ENCODE measurements at places on chromosomes 3 and 15. TPM values are rescaled to one million over a fixed set of nuclear protein-coding genes. Genes with fewer than 3 reads are reported as not detected.

The HRG gene
- total RNA-seq = not detected

The ZPLD1 gene
- total RNA-seq = not detected

DNA sequence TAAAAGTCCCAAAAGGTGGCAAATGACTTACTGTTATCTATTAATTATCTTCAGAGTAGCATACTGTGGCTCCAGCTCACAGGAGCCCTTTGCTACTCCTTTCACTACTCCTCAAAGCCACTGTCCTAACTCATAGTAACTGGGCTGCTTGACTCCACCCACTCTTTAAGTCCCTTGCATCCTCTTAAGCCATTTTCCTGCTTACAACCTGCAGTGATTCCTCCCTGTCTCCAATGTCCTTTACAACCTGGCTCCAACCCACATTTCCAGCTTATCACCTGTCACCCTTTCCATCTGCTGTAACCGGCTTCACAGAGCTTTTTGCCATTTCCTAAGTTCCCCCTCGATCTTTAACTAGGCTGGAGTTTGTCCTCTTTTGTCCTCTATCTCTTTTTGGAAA, 388.1 kb downstream of the FGF12 start:
- DNase-seq = no peak

The UACA gene
- 0.56 TPM for total RNA-seq

DNA sequence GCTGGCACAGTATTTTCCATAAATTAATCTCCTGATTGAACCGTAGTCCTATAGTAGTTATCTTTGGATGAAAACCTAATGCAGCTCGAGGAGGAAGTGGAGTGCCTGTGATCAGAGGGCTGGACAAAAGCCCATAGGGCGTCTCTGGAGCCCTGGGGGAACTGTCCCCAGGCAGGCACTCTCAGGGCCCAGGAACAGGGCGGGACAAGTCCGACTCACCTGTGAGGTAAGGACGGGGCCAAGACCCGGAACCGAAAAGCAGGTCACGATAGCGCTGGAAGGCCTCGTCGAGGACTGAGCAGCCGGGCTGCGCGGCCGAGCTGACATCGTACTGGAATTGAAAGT, 341 bp downstream of the HEXA start:
- DNase-seq = no peak

- DNase-seq = no peak
These were observed 643 bp downstream of the MYO5A start for GRCh38 chr15:52527911-52528563.

GRCh38 chr3:39141171-39141995, 12.0 kb downstream of the CSRNP1 start:
- no peak for DNase-seq

DNA sequence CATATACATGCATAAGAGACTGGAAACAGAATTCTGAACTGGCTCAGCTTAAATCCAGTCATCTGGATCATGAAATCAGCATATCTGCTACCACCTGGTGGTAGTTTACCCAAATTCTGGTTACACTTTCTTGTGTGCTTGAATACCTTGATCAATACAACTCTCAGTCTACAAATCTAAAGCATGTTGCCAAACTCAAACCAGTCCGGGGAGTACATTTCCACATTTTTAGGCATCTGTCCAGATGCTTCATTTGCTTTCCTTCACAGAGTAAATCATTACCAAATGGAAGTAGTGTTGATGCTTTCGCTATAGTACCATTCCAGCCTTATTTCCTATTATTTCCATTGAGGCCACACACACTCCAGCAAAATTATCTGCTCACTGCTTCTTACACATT, 126.4 kb downstream of the P2RY1 start:
- DNase-seq = no peak

DNA sequence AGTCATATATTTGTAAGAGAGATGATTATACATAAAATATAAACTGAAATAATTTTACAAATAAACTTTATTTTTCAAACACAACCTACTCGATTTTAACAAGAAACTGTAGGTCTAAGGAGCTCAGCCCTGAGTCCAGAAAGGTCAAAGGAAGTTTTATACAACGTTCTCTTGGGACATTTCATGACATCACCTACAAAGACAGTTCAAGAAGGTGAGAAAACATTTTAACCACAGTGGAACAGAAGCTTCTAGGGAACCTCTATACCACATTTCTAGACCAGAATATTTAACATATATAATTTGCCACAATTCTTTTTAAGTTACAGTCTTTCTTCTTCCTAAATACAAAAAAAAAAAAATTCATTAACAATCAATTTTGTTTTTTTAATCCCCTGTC, 40.1 kb downstream of the CBLB start:
- no peak for DNase-seq

GRCh38 chr3:12931273-12931905, 90.0 kb upstream of the RPL32 start:
- no peak for DNase-seq

GRCh38 chr3:119518026-119518425, 19.7 kb downstream of the TIMMDC1 start:
- DNase-seq = no peak

GRCh38 chr3:141253811-141254210, 22.2 kb downstream of the PXYLP1 start:
- no peak for DNase-seq

GRCh38 chr15:45873781-45874180, 239.0 kb downstream of the SQOR start:
- DNase-seq = no peak

The GNL3 gene
- total RNA-seq = 137 TPM

DNA sequence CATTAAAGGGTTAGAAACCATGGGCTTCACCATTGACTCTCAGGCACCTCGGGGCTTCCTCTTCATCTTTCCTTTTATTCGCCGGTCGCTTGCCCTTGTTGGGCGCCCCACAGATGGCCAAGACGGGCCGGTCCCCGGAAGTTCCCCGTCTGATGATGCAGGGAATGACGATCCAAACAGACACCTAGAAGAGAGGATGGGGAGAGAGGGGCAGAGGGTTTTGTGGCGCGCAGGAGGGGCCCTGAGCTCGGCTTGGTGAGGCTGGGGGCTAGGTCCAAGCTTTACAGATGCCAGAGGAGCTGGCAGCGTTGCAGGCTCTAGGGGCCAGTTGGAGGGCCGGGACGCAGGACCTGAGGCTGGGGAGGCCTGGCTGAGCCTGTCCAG, 532 bp upstream of the ESYT3 start:
- DNase-seq = no peak

The ANKDD1A gene
- total RNA-seq = 3.9 TPM

The MKRN2 gene
- total RNA-seq = 22.2 TPM

GRCh38 chr3:111252779-111253178, 181.2 kb downstream of the NECTIN3 start:
- DNase-seq = no peak

The CHRD gene
- total RNA-seq = not detected

- no peak for DNase-seq
These were observed 12.4 kb downstream of the RETNLB start for GRCh38 chr3:108744762-108745161.

DNA sequence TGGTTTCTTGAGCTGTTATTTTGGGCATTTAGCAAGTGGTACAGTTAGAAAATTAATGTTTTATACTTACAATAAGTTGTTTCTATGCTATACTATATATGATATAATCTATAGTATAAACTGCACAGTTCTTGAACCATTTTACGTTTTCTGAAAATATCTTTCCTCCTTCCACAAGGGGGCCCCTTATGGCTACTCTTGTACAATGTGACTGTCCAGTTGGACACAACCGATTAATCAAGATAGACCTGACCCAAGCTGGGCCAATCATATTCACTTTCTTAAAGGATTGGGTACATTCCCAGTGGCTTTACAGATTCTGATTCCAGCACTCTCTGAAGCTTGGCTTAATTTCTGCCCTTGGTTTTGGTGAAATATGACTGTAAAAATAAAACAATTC, 953.4 kb downstream of the AGBL1 start:
- no peak for DNase-seq

DNA sequence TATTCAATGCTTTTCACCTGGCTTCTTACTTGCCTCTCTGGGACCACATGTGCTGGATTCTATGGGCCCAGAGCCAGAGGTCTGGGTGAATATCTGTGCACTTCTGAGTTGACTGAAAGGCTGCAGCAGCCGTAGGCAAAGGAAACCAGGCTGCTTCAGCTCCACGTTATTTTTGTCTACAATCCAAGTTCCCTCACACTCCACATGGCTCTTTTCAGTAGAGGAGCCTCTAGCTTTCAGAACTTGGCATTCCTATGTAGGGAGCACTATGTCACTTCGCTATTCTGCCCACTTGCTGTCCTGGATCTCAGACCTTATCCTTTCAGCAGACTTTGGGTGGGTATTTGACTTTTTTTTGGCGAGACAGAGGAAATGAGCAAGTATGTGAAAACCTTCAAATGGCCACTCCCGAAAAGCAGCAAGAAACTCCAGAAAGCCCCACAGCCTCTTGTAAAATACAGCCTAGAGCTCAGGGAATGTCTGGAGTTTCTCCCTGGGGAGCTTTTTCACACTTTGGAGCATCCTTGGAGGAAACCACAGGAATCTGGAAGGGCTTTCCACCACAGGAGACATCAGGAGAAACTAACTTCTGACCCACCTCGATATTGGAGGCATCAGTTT, 80.9 kb downstream of the DUT start:
- DNase-seq = no peak

- DNase-seq = no peak
These were observed 228.8 kb downstream of the OCA2 start for GRCh38 chr15:27870320-27870719.

GRCh38 chr3:72352176-72352575, 496.1 kb downstream of the SHQ1 start:
- no peak for DNase-seq

The GATM gene
- total RNA-seq = 15.7 TPM

DNA sequence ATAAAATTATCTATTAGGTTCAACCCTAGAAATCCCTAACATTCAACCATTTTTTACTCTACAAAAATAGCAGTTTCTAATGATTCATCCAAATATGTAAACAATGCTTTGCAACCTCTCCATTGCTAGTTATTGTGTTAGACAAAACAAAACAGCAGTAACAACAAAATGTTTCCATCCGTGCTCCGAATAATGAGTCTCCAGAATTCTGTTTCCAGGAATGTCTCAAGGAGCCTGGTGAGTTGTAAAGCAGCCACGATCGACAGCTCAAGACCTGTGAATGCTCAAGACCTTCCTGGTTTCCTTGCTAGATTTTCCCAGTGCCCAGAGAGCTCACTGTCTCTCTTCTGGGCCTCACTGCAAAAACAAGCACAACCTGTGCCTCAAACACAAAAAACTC, 49.9 kb downstream of the CHRD start:
- no peak for DNase-seq

DNA sequence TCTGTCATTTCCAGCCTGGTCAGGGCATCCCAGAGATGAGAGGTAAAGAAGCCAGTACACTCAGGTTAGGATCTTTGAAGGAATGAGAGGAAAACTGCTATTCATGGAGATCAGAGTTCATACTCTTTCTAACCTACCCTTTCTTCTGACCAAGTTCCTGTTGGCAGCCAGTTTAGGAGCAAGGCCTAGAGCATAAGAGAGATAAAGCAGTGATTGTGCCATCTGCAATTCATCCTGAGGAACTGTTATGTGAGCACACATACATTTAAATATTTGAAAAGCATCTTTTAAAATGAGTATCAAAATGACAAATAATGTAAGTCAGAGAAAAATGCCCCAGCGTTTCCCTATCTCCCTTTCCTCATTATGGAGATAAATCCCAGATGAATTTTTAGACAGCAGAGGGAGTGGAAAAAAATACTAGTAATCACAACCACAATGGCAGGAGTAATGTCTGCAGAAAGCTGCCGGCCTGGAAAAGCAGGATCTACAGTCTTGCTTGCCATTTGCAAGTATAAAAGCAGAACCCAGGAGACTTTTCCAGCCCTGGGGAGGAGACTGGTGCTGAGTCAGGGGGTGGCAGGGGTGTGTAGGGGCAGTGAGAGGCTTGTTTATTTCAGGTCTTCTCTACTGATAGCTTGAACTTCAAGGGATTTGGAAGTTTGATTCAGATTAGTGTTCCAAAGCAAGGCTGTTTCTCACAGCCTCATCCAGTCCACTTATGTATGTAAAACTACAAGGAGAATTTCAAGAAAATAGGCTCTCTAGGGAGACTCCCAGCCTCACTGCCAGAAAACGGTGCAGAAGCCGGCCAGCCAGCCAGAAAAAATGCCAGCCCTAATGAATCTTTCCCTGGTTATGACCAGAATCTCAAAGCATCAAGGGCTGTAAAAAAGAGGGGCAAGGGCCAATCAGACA, 1052.4 kb downstream of the TUSC7 start:
- no peak for DNase-seq

DNA sequence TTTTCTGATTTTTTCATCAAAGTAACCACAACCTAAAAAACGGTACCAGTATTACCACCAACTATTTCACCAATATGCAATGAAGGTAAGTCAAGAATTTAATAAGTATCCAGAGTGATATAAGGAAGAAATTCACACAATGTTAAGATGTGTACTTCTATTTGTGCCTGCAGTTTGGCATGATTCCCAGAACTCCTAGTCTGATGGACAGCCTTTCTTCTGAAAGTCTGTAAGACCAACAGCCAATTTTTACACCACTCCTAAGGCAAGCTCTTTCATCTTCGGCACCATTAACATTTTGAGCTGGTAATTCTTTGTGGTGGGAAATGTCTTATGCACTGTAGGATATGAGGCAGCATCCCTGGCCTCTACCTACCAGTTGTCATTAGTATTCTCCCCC, 108.3 kb downstream of the VPS13C start:
- DNase-seq = no peak

The PRICKLE2 gene
- total RNA-seq = 0.33 TPM

The ADCY5 gene
- not detected for total RNA-seq

GRCh38 chr15:48031973-48032372, 88.8 kb upstream of the SLC24A5 start:
- DNase-seq = no peak

The TPRG1 gene
- total RNA-seq = not detected

GRCh38 chr3:62132027-62132602, 241.2 kb downstream of the FEZF2 start:
- DNase-seq = no peak

The SPTSSB gene
- not detected for total RNA-seq

GRCh38 chr15:39365161-39365560, 215.7 kb upstream of the THBS1 start:
- DNase-seq = no peak

- DNase-seq = no peak
These were observed 7.1 kb downstream of the OR5K2 start for GRCh38 chr3:98504539-98504938.

The POLQ gene
- 1.4 TPM for total RNA-seq

DNA sequence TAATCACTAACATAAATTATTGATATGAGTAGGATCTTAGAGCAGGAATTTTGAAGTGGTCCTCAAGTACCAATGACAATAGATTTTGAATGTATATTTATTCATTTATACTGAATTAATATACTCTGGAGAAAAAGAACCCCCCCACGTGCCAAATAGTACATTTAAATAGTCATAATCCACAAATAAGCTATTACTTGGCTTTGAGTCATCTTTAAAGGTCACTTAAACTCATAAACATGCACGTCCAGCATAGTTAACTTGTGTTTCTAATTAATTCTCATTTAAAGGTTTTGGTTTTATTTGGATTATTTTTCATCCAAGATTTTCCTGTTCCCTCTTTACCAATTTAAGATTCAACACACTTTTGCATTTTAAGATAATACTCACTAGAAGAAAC, 35.1 kb downstream of the FGF7 start:
- no peak for DNase-seq

- DNase-seq = no peak
These were observed 362.8 kb downstream of the ULK4 start for GRCh38 chr3:41599127-41599484.

Measured in activated B cell treated with CpG ODN at 0.5 μM for 24 hours (primary cell).